Activated gamma-delta T cell treated with Interleukin-2 at 50 U/mL for 16 hours (primary cell): ENCODE measurements at places on chromosomes 11 and 22.

DNA sequence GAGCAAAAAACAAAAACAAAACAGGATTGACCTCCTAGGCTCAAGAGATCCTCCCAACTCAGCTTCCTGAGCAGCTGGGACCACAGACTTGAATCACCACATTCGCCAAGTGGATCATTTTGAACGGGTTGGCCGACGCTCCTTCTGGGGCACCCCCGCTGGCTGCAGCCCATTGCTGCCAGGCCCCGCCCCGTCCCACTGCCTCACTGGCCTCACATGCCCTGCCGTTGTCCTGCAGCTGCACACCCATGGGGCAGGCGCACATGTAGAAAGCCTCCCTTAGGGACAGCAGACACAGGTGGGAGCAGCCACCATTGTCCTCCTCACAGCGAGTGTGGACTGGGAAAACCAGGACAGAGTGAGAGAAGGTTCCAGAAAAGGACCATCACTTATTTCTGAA lies 154.5 kb downstream of the CRYBB2 start:
- DNase-seq = no peak

- DNase-seq = no peak
Measured at GRCh38 chr11:102914238-102915043, 39.7 kb upstream of the MMP12 start.

DNA sequence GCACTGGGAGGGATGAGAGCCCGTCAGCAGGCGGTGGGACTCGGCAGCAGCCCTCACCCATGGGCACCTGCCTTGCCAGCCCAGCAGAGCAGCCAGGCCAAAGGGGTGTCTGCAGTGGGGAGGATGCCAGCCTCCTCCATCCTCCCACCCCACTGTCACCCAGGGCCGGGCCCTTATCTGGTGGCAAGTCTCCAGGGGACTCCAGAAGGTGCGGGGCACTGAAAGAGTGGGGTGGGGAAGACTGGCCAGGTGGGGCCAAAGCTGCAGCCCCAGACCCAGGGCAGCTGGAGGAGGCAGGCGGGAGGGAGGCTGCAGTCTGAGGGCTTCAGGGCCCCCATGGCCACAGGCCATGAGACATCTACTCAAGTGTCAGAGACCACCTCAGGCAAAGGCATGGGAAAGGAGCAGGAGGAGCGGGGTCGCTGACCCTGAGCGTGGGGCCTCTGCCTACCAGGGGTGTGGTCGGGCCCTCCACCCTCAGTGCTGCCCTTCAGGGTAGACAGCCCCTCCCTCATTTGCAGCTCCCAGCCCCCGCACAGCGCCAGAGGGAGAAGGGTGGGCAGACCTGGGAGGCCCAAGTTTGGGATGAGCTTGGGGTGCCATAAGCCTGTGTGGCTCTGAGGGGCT lies 3.5 kb downstream of the DGCR6L start:
- no peak for DNase-seq

GRCh38 chr22:49561338-49561737 lies 266.3 kb downstream of the BRD1 start:
- DNase-seq = no peak

- no peak for DNase-seq
Measured at GRCh38 chr11:130216591-130217132, 57.1 kb downstream of the ST14 start.

- DNase-seq = no peak
Measured at GRCh38 chr11:6862961-6863360, at the start of gene OR10A2. Gene OR10A2 (plus strand): TSS chr11:6863057. CDS start chr11:6869755, 6,698 bp downstream.

DNA sequence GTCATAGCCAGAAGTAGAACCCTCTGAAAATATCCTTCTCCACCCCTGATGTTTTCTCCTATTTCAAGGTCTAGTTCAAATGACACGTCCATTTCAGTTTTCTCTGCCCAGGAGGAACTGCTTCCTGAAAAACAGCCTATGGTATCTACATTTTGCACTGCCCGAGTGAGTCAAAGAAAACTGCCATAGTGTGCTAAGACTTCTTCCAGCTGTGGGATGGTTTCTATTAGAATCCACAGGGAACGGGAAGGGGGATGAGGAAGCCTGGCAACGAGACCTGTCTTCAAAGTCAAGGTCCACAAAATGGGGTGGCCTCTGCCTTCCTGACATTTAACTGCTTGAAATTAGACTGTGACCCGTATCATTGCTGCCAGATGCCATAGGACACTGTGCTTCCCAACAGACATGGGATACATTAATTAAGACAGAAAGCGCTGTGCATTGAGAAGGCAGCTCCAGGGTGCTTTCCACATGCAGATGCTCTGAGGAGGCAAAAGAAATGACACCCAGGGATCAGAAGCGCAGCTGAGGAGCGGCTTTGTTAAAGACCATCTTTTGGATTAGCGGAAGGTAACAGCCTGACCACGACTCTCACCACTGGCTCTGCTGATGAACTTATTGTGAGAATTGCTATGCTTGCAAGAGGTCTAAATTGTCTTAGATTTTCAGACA lies 39.4 kb upstream of the NUP50 start:
- DNase-seq = no peak

DNA sequence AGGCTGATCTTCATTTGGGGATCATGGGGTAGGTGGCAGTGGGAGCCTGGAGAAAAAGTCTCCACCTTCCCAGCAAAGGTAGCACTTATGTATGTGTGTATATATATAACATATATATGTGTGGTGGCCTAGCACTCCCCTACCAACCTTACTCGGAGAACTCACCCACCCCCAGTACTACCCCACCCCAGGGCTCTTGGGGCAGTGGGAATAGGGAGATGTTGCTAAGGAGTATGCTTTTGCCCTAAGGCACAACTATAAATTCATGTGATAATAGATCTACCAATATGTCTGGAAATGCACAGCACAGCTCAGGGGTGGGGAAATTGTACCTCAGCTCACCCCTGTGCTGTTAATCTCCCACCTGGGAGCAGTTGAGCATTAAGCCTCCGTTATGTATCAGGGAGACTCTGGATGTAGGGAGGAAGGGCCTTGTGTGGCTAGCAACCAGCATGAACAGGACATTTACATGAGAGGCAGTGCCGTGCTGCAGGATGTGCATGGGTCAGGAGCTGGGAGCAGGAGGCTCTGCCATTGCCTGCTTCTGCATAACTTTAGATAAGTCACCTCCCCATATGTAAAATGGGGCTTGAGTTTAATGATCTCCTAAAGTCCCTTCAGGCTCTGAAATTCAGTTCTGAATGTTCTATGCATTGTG lies 57.3 kb downstream of the C11orf91 start:
- no peak for DNase-seq

DNA sequence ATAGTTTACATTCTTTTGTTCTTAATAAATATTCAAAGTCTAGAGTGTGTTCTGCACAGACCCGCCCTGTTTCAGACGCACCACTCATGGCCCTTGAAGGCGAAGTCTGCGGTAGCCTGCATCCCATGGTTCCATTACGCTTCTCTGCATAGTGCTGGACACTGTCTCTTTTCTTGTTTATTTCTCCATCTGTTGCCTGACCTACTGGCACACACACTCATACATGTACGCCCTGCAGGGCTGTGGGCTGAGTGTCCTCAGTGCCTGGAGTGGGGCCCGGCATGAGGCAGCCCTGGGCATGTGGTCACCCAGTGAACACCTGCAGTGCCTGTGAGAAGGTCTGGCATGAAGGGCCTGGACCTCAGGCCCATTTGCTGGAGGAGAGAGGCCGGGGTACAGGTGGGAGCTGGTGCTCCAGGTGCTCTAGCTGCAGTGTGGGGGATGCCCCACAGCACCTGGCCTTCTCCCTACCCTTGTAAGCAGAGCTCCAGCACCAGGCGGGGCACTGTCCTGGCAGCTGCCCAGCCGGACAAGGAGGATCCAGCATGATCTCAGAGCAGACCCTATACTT lies 404.1 kb downstream of the TBC1D22A start:
- DNase-seq = no peak
